ENCODE measurements at places on chromosomes 12 and 14. TPM values are rescaled to one million over a fixed set of nuclear protein-coding genes. Genes with fewer than 3 reads are reported as not detected.

DNA sequence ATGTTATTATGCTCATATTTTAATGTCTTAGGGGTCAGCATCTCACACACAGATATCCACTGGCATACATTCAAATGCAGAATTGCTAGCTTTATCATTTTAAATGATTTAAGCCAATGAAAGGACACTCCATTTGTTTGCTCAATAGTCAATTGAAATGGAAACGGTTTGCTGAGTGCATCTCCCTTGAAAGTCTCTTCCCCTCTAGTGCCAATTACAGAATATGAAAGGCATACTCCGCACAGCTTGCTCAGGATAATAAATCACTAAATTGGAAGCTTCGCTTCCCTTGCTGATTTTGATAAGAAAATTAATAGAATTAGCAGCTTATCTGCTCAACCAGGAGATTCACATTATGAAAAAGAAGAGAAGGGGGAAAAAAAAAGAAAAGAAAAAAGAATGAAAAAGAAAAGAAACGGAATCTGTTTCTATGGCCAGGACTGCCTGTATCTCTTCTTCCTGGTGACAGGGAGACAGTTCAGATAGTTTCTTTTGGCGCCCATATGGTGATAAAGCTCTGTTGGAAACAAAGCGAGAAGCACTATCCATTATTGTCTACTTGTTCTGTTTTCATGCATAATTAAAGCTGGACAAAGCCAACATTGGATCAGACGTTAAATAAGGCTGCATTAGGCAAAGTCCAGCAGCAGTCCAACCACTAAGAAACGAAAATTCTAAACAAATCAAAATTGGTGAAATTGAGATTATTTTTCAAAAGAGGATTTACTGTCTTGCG, 225.0 kb downstream of the GXYLT1 start:
- H3K36me3 ChIP-seq = no peaks in the 10 kb centered on the region
- H3K27ac ChIP-seq = no peak overlapping the region
- no peaks in the 10 kb centered on the region for H3K4me1 ChIP-seq
- no peak overlapping the region for H3K4me3 ChIP-seq
- H3K27me3 ChIP-seq = no peaks in the 10 kb centered on the region
- DNase-seq = no peak

DNA sequence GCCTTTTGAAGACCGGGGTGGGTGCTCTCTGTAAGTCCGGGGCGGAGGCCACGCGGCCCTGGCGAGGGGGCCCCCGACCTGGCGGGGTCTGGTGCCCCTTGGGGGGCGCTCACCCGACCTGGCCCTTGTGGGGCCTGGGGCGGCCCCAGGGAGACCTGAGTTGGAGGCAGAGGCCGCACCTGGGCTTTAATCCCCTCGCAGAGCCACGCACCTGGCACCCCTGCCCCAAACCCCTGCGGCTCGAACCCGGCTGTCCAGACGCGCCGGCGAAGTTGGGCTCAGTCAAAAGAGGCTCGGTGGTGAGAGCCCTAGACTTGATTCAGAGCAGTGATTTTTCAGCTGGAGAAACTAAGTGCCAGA, 267 bp downstream of the CFAP251 start:
- H3K36me3 ChIP-seq = no peaks in the 10 kb centered on the region
- H3K27me3 ChIP-seq = no peaks in the 10 kb centered on the region
- no peak overlapping the region for H3K27ac ChIP-seq
- peak overlapping the region; percentile 1 for H3K4me3 ChIP-seq
- DNase-seq = no peak
- H3K4me1 ChIP-seq = no peaks in the 10 kb centered on the region

DNA sequence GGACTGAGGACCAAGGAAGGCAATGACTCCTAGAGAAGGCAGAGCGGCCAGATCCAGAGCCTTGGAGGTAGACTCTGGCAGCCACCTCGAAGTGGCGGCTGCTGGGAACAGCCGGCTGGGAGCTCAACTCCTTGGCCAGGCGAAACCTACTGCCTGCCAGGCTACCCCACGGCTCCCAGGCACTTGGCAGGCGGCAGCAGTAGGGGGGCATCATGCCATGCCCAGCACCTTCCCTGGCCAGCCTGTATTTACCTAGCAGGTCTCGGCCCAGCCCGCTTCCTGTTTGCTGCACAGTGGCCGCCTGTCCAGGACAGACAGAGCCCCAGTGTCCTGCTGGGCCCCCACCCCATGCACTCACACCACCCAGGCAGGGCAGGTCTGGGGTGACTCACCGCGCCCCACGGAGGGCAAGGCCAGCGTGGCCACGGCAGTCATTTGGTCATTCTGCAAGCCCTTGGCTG, 10.2 kb downstream of the TRPV4 start:
- no peaks in the 10 kb centered on the region for H3K36me3 ChIP-seq
- no peaks in the 10 kb centered on the region for H3K4me1 ChIP-seq
- no peak overlapping the region for H3K27ac ChIP-seq

- no peaks in the 10 kb centered on the region for H3K4me1 ChIP-seq
- no peaks in the 10 kb centered on the region for H3K27me3 ChIP-seq
- no peaks in the 10 kb centered on the region for H3K36me3 ChIP-seq
- no peak for DNase-seq
Observed at GRCh38 chr14:89136587-89136986, 280.4 kb downstream of the FOXN3 start.

DIO2 gene
- total RNA-seq = 10.7 TPM
